ENCODE measurements at places on chromosomes 7 and 10.

DNA sequence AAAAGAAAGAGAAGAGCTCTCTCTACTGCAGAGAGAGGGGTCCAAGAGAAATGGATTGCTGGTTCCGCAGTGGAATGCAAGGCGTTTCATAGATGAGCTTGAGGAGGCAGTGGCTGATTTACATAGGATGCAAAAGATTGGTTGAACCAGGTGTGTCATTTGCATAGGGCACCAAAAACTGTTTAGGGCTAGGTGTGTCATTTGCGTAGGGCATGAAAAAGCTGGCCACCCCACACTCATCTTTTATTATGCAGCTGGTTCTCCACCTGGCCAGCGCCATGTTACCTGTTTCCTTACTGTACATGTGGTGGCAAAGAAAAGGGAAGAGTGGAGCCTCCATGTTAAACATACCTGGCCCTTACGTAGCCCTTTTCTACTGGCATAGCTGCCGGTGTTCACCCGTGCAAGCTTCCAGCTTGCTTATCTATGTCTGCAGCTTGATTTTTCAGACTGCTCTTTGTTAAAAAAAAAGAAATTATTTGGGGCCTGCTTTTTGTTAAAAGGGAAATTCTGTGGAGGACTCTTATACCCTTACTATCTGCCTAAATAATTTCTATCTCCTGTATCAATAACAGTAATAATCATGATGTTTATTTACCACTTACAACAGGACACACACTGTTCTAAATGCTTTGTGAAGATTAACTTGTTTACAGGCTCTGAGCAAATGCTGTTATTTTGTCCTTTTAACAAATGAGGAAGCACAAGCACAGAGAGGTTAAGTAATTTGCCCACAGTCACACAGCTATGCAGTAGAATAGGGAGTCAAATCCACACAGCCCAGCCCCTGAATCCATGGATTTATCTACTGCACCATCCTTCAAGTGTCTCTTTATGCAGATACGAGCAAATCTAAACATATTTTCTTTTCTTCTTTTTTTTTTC, 33.3 kb downstream of the CASP7 start:
- no peak for DNase-seq

- DNase-seq = no peak
Observed at GRCh38 chr10:1289591-1289990, 233.4 kb downstream of the WDR37 start.

DNA sequence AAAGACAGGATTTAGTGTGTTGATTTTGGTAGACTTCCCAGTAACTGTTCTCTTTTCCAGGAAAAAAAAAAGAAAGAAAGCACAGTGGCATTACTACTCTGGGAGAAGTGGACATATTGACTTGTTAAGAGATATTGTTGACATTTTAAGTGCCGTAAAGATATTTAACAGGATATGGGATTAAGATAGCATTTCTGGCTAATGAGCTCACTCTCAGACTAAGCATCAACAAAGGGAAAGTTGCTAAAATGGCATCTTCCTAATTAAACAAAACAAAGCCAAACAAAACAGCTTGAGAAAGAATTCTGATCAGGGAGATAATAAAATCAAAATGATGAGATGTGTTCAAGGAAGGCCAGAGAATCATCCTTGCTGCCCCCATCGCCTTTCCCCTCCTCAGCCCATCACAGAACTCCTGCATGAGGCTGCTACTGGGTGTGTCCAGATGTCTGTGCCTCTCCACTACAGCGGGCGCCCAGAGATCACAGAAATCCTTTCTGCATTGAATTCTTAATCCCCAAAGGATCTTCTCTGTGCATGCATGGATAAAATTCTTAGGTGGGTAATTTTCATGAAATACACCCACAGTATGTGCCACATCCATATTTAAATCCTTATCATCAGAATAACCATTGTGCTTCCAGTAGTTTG, 270.5 kb downstream of the POU6F2 start:
- DNase-seq = no peak

DNA sequence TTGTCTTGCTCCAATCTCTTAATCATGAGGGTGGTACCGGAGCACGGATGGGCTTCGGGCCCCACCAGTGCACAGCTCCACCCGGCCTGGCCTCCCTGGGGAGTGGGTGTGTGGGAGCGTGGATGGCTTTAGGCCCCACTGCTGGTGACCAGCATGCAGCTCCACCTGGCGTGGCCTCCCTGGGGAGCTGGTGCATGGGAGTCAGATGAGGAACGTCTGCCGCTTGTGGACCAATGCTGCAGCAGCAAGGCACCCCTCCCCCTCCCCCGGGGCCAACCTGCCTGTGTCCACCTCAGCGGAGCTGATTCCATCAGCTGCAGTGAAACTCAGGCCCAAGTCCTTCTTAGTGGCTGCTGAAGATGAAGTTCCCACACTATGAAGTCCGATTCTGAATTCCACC, 511.4 kb downstream of the PTPRN2 start:
- DNase-seq = no peak

- DNase-seq = no peak
Observed at GRCh38 chr10:86345296-86345858, 21.2 kb downstream of the GRID1 start.

DNA sequence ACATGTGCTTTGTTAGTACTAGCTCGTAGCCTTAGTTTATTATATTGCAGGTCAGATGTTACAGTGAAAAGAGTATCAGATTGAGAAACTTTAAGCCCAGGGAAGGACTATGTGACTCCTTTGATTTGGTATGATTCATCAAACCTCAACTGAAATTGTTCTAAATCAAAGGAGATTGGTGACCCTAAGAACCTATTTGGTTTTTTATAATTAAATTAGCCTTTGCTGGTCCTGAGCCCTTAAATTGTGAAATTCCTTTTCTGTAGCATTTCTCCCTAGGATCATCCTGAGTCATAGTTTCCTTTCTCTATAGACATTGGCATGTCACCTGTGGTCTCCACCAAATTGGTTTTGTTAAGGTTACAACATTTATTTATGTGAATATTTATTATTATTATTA, 89.7 kb downstream of the POLR1F start:
- DNase-seq = no peak

DNA sequence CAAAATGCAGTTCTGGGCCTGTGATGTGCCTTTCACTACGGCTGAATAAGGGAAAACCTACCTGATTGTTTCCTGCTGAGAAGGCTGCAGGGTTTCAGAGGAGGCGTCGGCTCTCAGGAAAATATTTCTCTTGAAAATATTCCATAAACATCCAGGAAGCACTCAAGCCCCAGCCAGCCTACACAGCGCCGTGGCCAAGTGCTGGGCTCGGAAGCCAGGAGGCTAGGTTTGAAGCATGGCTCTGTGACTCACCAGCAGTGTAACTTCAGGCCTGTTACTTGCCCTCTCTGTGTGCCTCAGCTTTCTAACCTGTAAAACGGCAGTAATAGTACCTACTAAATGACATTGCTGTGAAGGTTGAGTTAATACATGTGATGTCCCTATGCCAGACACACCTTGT, 399.1 kb downstream of the GATA3 start:
- DNase-seq = no peak

DNA sequence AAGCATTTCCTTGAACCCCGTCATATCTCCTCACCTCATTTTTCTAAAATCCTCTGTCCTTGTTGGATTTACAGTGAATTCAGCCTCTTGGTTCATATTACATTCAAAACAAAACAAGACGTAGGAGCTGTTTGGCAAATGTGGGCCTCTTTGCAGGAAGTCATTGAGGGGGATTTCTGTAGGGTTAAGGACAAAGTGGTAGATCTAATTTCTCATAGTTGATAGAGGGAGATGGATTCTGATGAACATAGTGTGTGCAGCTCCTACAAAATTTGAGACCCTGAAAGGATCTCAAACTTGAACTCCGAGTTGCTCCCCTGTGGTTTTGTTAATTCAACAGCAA, 682 bp downstream of the TBXAS1 start:
- DNase-seq = no peak

GRCh38 chr7:145123502-145123901, 287.6 kb upstream of the TPK1 start:
- no peak for DNase-seq

DNA sequence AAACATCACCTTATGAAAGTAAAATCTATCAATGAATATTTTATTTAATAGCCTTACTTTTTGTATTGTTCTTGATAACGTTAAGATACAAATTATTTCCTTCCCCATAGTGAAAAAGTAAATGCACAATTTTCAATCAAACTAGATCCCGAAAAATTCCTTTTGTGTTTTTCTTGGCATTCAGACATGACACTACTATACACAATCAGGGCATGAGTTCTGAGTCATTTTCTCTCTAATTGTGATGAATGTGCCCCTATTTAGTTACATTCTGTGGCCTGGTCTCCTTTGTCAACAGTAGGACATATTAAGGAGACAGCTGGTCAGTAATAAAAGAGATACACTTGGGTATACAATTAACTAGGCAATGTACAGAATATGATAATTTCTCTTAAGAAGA, 19.8 kb downstream of the COL1A2 start:
- DNase-seq = no peak

- DNase-seq = no peak
Observed at GRCh38 chr10:65367706-65368105, 1558.1 kb upstream of the LRRTM3 start.

DNA sequence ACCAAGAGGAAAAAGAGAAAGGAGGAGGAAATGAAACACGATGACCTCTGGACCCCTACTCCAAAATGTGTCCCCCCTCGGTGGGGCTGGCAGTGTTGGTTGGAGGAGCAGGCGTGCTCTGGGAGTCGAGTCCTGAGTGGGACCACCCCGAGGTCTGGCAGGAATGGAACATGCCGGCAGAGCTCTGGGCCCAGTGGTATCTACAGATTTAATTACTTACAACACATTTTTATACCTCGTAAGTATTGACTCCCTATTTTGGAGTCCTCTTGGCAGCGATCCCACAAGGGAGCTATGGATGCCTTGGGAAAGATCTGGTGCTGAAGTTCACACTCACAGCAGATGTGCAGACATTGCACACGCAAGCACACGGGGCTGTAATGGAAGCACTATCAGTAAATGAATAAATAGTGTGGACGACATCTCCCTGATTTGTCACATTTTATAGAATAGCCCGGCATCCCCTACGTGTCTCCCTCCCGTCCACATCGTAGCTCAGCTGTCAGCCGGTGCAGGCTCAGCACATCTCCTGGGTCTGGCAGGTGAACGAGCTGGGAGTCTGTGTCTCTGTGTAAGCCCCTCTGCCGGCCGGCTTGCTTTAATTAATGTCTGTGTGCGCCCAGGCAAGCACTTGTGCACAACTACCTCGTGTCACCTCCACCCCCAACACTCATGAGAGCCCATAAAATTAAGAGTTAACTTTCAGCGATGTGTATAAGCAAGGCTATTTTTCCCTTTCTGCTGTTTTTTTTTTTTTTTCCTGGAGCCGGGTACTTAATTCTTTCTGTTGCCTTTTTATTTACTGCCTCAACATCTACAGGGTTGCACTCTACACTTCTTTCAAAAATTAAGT, 603.2 kb downstream of the LRMDA start:
- no peak for DNase-seq

DNA sequence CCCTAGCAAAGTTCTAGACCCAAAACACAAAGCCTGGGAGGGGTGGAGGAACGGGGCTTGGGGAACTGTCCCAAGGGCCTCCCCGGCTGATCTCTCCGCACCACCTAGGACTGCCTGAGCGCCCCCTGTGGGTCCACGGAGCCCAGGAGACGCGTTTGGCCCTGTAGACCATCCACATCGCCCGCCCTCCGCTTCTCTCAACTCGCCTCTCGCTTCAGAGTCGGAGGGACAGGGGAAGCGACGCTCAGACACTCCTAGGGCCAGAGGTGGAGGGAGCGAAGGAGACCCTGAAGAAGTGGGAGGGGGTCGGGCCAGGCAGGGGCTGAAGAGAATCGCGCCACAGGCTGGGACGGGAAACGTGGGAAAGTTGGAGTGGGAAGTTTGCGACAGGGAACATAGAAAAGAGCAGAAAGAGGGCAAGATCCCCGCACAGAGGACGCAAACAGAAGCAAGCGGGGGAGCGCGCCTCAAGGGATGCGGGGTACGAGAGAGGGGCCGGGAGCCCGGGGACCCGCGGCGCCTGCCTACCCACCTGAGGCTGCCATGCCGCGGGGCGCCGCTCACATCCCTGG, 378 bp downstream of the PIK3AP1 start:
- peak; percentile 53 for DNase-seq

DNA sequence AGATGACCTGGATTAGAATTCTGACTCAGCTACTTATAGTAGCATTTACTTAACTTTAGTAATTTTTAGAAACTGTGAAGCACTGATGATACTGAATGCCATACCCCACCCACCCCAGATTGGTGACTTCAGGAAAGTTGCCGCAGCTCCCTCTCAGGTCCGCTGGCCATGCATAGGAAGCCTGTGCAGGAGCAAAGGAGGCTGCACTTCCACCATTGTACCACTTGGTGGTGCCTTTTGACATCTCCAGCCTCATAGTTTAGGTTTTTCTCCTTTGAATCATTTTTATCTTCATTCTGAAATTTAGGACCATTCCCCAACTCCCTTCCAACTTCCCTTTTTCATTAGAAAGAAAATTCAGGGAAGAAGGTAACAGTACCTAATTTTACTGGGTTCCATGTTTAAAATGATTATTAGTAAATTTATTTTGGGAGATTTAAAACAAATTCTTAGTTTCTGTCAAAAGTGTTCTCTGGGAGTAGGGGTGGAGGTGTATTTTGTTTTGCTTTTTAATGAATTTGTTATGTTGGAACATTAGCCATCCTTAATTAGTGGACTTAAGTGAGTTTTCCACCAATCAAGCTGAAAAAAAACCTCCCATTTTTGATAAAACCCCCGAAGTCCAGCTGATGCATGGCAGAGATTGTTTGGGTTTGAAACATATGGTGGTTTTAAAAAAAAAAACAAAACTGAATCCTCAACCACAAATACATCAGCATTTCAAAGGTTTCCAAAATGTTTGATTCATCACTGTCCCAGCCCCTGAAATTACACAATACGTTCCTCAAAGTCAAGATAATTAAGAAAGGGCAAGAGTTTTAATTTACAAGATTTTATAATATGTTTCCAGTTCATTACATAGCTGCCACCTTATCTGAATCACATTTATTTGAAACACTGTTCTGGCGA, 109.6 kb downstream of the WNT2 start:
- peak; percentile 65 for DNase-seq

DNA sequence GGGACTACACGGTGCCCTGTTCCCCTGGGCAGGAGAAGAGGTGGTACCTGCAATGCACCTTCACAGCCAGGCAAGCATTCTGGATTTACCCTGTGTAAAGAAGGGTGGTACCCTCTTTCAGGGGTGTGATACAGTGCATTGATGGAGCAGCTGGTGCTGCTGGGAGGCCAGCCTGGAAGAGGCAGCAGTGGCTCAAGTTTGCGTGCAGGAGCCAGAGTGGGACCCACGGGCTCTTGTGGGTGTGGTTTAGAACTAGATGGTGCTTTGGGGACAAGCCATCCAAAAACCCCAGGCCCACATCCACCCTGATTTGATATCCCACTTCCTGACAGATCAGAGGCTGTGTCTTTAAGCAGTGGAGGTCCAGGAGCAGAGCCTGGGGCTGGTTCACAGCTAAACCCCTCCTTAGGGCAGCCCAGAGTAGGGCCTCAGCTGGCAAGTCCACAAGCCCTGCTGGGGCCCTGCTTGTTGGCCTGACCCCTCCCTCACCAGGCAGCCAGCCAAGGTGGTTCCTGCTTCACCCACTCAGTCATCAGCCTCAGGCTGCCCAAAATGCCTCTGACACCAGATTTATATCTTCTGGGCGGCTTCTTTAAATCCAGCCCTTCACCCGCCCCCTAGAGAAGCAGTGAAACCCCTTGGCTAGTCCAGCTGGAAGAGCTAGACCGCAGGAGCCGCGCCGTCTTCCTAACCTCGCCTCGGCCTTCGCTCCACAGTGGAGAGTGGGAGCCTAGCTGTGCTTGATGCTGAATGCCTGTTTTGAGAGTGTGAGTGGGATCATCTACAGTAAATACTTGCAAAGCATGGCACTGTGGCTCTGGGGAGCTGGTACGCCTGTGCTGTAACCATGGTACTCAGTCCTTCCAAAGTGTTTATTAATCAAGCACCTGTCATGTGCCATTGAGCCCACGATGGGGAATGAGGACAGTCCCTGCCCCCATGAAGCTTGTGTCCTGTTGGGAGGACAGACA, 1.4 kb upstream of the ASIC3 start:
- DNase-seq = no peak
